Neural progenitor cell (in vitro differentiated cells): ENCODE measurements at places on chromosomes 12 and 14.

DNA sequence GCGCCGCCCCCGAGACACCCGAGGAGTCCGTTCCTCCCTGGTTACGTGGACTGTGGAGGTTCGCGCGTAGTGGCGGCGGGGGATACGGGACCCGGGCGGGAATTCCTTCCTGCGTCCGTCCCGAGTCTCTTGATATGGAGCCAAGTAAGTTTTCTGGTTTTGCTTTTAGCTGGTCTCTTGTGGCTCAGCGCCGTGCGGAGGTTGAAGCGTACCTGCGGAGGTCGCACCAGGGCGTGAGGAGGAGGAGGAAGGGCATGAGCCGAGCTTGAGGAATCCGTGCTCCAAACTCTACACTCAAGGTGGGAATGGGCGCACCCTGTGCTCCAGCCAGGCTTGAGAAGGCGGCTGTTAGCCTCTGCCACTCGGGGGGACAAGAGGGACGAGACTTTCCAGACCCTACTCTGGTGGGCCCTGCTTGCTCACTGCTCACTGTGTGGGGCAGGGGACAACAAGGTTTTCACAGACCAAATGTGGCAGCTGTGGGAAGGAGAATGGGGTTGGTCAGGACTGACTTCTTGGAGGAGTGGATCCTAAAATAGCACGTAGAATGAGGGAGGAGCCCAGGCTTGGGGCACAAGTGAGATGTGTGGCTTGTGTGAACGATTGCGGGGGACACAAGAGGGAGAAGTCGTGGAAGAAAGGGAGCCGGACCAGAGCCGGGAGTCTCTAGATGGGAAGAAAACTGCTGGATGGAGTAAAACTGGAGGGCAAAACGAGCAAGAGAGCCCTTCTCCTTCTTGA is 577 bp downstream of the ATG101 start:
- DNase-seq = no peak

DNA sequence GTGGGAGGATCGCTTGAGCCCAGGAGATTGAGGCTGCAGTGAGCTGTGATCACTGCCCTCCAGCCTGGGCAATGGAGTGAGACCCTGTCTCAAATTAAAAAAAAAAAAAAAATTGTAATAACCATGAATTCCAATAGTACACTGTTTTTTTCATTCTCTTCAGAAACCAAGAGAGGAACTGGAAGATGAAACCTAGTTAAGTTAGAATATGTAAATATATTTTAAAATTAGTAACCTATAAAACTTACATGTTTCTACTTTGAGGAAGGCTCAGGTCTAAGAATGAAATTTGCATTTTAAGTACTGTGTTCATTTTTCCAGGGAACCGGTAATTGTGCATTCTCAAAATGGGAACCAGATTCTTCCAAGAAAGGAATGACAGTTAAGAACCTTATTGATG is 18.8 kb downstream of the KNTC1 start:
- no peak for DNase-seq

DNA sequence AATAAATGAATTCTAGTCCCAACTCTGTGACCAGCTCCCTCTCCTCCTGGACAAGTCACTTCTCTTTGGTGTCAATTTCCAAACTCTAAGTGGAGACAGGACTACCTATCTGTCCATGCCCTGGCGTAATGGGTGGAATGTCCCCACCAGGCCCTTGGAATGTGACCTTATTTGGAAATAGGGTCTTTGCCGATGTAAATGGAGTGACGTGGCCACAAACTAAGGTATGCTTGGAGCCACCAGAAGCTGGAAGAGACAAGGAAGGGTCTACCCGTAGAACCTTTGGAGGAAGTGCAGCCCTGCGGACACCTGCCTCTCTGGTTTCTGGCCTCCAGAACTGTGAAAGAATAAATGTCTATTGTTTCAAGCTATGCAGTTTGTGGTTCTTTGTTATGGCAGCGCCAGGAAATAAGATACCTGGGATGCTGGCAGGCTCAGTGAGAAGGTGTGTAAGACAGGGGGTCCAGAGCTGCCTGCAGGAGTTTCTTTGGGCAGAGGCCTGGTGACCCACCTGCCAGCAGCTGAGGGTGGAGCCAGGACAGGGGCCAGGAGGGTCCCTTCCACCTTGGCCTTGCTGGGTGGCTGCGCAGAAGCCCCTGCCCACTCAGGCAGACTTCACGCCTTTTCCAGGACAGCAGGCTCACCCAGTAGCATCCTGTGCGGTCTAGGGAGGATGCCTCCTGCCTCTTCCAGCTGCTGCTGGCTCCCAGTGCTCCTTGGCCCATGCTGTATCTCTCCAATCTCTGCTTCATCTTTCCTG is 45.8 kb downstream of the ARL6IP4 start:
- DNase-seq = no peak

GRCh38 chr14:52878469-52878868 is 72.4 kb downstream of the FERMT2 start:
- DNase-seq = no peak

- DNase-seq = no peak
Measured at GRCh38 chr12:21453312-21453852, 15.9 kb downstream of the PYROXD1 start.

DNA sequence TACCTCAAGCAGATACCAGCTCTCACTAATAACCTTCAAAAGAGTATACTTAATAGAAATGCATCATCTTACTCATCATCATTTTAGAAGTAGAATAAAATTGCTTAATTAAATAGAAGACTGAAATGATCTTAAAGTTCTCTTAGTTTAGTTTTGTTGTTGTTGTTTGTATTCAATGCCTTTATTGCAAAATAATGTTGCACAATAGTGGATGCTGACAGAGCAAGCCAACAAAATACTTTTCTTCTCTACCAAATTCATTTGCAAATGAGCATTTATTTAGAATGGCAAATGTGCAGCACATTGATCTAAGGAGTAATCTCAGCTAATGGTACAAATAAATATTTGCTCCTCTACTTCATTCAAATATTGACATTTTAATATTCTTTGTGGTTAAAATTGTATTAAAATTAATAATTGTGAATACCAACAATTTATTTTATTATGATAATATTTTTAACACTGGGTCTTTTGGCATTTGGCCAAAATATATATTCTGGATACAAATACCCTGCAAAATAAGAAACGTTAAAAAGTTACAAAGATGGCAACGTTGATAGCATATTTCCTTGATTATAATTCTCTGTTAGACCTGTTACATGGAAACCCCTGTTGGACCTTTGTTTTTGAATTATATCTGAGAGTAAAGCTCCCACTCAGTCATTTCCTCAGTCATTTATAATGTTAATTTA is 496.1 kb downstream of the RERGL start:
- no peak for DNase-seq

DNA sequence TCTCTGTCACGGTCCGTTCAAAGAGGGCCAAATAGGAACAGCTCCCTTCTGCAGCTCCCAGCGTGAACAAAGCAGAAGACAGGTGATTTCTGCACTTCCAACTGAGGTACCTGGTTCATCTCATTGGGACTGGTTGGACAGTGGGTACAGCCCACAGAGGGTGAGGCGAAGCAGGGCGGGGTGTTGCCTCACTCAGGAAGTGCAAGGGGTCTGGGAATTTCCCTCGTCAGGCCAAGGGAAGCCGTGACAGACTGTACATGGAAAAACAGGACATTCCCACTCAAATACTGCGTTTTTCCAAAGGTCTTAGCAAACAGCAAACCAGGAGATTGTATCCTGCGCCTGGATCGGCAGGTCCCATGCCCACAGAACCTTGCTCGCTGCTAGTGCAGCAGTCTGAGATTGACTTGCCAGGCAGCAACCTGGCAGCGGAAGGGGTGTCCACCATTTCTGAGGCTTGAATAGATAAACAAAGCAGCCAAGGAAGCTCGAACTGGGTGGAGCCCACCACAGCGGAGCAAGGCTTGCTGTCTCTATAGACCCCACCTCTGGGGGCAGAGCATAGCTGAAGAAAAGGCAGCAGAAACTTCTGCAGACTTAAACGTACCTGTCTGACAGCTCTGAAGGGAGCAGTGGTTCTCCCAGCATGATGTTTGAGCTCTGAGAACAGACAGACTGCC is 22.7 kb downstream of the SLC38A1 start:
- DNase-seq = no peak

DNA sequence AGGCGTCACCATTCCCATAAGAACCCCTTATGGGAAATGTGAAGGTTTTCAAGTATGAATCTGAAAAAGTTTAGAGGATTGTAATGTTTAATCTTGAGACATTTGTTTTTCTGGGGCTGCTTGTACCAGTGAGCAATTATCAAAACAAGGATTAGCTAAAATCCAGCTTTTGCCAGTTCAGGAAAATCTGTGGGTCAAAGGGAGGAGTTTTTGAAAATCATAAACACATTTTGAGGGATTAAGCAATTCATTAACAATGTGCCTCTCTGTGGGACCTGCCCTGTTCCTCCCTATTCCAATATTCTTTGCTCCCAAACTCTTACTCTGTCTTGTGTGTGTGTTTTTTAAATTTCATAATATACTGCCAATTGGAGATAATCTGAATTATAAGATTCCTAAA is 11.7 kb upstream of the DAAM1 start:
- no peak for DNase-seq

- DNase-seq = no peak
Measured at GRCh38 chr12:76460807-76461206, 98.8 kb downstream of the OSBPL8 start.

- DNase-seq = no peak
Measured at GRCh38 chr12:107514887-107515445, 170.6 kb upstream of the PWP1 start.

- peak; percentile 21 for DNase-seq
Measured at GRCh38 chr12:10779103-10779502, 23.3 kb downstream of the TAS2R7 start.

GRCh38 chr12:93135286-93136239 is 206.5 kb upstream of the EEA1 start:
- DNase-seq = no peak

DNA sequence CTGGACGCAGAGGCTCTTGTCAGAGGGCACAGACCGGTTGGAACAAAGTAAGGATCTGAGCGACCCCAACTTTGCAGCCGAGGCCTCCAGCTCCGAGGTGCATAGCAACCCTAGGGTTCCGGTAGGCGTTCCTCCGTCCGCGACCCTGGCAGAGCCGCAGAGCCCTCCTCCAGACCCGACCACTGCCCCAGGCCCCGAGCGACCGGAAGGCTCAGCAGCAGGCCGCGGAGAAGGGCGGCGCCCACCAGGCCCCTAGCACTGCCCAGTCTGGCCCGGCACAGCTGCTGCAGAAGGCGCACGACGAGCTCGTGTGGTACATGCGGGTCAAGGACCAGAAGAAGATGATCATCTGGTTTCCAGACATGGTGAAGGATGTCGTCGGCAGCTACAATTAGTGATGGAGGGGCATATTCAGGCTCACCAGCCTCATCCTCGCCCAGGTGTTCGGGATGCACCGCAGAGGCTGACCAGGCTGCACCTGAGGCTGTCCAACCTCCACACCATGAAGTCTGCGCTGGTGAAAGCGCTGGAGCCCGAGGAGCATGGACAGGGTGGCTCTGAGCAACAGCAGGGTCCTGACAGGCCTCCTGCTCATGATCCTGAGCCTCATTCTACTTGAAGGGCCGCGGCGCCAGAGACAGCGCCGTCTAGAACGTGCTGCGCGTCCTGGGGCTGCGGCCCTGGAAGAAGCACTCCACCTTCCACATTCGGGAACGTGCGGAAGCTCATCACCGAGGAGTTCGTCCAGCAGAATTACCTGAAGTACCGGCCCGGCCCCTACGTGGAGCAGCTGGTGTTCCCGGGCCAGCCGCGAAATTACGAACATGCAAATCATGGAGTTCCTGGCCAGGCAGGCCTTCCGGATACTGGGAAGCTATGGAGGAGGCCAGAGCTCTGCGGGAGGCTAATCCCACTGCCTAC is 24.5 kb downstream of the CAPS2 start:
- no peak for DNase-seq

GRCh38 chr12:79737875-79738718 is 47.3 kb upstream of the PAWR start:
- peak; percentile 74 for DNase-seq

GRCh38 chr12:114693059-114693531 is 9.1 kb upstream of the TBX3 start:
- peak; percentile 32 for DNase-seq

- no peak for DNase-seq
Measured at GRCh38 chr12:103879878-103880277, 38.8 kb upstream of the NT5DC3 start.

GRCh38 chr12:76259106-76259505 is 89.1 kb downstream of the BBS10 start:
- DNase-seq = peak; percentile 56

DNA sequence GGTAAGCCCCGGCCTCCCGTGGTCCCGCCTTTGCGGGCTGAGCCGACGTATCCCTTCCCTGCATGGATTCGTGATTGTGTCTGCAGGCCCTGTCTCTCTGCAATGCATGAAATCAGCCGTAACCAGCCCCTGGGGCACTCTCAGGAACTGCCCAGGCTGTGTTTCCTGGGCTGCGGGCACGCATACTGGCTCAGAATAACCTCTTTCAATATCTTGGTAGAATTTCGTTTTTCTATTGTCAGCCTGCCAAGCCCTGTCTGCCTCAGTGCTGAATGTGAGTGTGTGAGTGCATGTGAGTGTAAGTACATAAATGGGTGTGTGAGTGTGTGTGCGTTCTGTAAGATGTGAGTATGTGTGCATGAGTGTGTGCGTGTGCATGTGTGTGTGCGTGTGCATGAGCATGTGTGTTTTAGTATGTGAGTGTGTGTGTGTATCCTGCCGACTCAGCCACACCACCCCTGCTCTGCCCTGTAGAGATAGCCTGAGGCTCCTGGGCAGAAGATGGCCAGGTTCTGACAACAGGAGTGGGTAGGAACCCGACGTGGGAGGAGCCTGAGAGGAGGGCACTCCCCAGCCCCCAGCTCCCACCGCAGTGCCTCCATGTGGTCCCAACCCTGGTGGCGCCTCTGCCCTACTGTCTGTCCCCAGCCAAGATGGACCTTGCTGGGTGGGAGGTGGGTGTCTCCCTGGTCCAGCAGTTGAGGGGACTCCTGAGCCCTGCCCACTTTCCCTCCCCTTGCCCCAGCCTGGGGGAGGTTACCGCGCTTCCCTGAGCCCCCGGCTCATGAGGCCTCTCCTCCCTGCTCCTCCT is 268.8 kb downstream of the ADGRD1 start:
- DNase-seq = no peak

DNA sequence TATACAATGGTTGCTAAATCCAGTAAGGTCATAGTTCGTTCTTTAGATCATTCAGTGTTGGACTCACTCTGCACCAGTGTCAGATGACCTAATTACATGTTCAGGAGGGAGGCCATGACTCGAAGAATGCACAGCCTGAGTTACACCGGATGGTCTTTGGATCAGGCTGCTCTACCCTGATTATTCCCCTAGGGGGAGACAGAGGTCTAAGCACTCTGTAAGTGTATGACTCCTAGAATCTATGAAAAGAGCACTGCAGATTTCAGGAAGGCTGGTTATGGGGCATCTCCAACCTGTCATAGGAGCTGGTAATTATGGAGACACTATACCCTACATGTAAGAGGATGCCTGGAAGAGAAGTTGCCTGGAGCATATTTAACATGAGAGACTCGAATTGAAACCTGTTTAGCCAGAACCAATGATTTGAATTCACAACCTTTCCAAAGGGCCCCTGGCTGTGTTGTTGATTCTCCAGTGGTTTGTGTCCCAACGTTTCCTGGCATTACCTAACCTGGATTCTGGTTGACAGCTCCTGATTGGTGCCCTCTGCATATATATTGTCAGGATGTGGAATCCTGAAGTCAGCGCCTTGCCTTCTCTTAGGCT is at the start of gene MUCL1:
Gene MUCL1, plus strand, starts transcription at position 584 of the 606 bp plus-strand sequence. CDS start 67 bp downstream, outside the sequence.
- peak; percentile 76 for DNase-seq
